ENCODE measurements at places on chromosomes 2 and 18.
A peak's percentile ranks its signal among the peaks of the same experiment; 100 is the strongest.

DNA sequence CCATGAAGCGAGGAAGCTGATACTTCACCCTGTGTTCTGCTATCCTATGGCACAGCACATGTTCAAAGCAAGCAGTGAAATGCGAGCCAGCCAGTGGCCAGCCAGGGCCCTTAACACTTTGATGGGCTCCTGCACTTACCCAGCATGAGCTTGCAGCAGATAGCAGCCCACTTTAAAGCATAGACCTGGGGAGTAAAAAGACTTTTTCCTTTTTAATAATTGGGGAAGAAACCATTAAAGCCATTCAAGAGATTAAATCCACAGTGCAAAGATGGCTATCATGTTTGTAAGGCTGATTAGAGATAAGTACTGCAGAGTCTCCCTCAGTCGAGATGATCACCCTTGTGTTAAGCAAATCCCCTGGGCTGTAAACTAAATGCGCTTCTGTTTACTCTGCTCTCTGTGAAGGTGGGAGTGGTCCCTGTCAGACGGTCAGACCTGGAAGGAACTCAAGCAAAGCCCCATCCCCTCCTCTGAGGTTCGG lies 15.7 kb downstream of the CCBE1 start:
- no peak for DNase-seq

GRCh38 chr2:144606466-144607095 lies 86.7 kb upstream of the ZEB2 start:
- no peak for DNase-seq

DNA sequence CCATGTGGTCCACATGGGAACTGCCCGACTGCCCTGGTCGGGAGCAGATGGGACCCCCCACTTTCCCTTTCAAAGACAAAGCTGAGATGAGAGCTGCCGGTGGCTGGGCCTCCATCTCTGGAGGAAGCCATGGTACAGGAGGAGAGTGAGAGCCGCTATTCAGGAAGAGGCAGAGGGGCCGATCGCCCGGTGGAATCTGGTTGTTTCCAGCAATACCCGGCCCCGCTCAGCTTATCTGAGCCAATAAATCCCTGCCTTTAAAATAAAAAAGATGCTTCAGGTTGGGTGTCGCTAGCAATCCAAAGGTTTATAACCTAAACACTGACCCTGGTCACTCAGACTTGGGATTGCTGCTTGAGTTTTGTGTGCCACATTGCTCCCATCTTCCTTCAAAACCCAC lies 15.2 kb upstream of the B3GNT7 start:
- no peak for DNase-seq

- no peak for DNase-seq
These were observed 123.5 kb downstream of the TANC1 start for GRCh38 chr2:159091976-159092375.

DNA sequence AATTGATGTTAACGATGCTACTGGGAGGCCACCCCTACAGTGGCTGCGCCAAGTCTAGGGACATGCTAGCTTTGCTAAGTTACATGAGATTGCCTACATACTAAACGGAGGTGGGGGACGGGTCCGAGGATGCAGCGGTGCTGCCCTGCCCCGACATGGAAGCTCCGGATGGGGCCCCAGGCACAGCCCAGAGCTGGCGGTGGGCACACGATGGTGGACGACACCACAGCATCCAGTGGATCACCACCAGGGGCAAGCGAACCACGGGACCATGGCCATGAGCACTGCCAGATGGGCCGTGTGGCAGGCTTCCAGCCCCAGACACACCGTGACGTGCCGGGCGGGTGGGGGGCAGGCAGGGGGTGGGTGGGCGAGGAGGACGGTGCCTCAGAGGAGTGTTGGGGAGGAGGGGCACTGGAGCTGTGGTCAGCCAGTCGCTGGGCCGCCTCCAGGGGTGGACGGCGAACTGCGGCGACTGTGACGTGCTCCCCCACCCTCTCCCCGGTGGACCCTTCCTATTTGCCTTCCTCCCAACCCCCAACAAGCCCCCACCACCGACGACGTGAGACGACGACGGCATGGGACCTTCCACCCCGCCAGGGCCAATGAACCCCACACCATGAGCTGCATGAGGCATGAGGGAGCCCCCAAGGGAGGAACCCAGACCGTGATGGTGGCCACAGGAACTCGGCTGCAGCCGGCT lies 90.6 kb upstream of the ANKRD30BL start:
- DNase-seq: no peak

- DNase-seq: no peak
These were observed 1377.0 kb downstream of the SUCLG1 start for GRCh38 chr2:83081826-83082690.

DNA sequence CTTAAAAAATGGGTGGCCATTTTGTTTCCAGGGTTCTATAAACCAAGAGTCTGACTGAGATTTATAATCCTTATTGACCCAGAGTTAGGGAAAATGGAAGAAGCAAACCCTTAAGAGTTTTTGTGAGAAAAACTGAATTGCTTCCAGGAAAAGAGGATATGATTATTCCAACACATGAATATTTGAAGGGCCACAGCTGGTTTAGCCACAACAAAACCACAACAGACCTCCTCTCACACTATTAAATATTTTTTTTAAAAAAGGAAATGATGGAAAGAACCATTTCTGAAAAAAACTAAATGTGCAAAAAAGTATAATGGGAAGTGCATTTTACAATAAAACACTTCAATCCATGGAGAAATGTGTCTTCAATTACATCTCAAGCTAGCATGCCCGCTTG lies 182.7 kb downstream of the ETAA1 start:
- DNase-seq: no peak

GRCh38 chr2:30165050-30165520 lies 18.3 kb downstream of the YPEL5 start:
- DNase-seq: peak; percentile 94

GRCh38 chr2:3142961-3143571 lies 234.6 kb downstream of the EIPR1 start:
- no peak for DNase-seq

- no peak for DNase-seq
These were observed 53.3 kb downstream of the ZEB2 start for GRCh38 chr2:144466637-144467036.

- no peak for DNase-seq
These were observed 2.9 kb downstream of the MEX3C start for GRCh38 chr18:51194604-51195003.

DNA sequence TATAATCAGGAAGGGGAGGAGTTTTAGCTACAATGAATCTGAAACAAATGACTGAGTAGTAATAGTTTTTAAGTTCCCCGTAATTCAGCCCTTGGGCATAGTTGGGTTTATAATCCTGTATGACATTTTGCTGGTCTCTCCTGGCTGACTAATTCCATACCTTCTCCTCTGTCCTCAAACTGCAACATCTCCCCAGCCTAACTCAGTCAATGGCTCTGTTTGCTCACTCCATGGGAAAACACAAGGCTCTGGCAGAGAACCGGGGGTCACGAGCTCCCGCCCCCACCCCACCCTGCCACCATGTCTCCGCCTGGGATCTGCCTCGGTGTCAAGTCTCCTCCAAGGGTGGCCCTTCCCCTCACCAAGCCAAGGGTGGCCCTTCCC lies 168.6 kb downstream of the HDAC4 start:
- no peak for DNase-seq

DNA sequence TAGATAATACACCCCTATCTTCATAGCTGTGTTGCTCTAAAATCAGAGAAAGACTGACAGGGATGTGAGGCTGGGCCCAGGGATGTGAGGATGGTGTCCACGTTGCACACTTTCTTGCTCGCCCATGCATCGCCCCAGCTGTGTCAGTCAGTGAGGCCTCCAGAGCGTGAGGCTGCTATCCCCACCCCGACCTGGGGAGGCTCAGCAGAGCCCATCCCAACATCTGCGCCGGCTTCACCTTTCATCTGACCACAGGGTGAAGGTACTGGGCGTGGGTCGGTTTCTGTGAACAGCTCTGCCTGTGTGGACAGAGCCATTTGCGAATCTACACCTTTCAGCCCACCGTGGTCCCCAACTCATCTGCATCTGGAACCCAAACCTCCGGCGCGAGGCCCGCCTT lies 255.7 kb downstream of the HDAC4 start:
- DNase-seq: no peak

GRCh38 chr2:2832657-2833056 lies 501.6 kb upstream of the MYT1L start:
- DNase-seq: no peak

DNA sequence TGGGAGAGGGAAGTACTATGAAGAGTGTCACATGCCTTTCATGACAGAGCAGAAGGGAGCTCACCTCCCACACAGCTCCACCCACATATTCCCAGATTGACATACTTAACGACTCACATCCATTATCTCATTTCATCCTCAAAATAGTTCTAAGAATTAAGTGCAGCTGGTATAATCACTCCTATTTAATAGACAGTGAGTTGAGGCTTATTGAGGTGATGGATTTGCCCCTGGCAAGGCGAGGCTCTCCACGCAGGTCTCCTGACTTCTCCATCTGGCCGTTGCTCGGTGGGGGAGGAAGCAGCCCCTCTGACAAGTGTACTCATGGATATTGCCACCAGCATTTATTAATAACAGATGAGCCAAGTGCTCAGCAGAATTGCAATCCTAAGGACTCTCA lies 81.4 kb downstream of the TGOLN2 start:
- DNase-seq: no peak

GRCh38 chr2:47015206-47015605 lies 99.6 kb upstream of the MCFD2 start:
- DNase-seq: peak; percentile 44

GRCh38 chr2:76721226-76721625 lies 801.0 kb downstream of the LRRTM4 start:
- DNase-seq: no peak

DNA sequence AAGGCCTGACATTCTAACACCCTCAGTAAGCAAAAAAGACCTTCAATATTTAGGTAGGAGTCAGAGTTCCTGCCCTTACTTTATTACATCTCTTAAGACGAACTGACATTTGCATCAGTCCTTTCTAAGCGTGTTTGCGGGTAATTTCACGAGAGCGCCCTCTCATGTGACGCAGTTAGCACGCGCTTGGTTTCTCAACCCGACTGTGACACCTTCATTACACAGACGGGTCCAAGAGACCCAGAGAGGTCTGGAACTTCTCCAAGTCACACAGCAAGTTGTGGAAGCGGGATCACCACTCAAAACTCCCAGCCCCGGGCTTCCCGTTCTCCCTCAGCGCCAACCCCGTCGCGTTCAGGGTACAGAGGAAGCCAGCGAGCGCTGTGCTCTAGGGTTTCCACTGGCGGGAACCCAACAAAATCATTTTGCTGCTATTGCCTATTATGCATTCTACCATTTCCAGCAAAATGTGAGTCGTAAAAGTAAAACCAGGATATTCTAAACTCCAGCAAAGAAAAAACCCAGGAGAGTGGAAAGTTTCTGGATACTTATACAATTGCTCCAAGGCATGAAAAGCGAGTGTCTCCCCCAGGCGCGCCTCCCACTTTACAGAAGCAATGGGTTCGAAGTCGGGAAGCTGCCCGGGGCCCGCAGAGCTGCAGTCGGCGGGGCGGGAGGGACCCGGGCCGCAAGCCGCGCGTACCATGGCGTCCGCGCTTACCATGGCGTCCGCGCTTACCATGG lies 601 bp downstream of the ENOSF1 start:
- peak; percentile 80 for DNase-seq

DNA sequence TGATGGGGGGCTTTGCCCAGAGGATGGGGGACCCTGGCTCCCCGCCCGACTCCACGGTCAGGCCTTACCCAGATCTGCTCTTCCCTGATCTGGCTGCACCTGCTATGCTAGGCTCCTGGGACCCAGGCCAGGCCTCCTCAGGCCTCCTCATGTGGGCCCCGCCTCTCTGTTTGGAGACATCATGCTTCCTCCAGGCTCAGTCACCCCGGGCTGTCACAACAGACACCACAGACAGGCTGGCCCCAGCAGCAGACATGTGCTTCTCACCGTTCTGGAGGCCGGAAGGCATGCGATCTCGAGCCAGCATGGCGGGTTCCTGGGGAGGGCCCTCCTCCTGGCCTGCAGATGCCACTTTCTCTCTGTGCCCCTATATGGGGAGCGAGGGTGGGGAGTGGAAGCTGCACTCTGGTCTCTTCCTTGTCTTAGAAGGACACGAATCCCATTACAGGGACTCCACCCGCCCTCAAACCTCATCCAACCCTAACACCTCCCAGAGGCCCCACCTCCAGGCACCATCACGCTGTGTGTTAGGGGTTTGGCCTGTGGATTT lies 10.8 kb upstream of the NEU4 start:
- no peak for DNase-seq

- no peak for DNase-seq
These were observed 269.3 kb downstream of the TNS1 start for GRCh38 chr2:217733461-217733860.

- DNase-seq: no peak
These were observed 69.5 kb upstream of the SPTBN1 start for GRCh38 chr2:54386585-54386984.

DNA sequence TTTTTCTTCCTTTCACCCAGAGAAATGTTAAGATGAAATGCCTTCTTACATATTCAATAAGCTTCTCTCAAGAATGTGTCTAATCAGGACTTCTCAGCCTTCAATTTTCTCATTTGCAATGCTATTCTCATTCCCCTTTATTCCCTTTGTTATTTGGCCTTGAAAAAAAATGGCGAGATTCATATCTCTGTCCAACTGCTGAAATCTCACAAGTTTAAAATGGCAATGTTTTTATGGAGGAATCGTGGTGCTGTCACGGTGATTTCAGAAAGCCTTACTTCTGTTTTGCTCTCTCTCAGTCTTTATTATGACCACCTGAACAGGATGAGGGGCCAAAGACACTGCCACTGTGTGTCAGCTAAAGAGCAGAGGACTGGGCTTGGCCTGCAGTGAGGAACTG lies 928.5 kb downstream of the DCC start:
- no peak for DNase-seq

GRCh38 chr2:138780446-138780880 lies 273 bp upstream of the NXPH2 start:
- peak; percentile 33 for DNase-seq

GRCh38 chr18:59551902-59552635 lies 145.2 kb downstream of the CCBE1 start:
- DNase-seq: no peak

GRCh38 chr2:223930103-223930976 lies 14.8 kb downstream of the WDFY1 start:
- DNase-seq: no peak
